ENCODE measurements at places on chromosomes 4 and X. TPM values are rescaled to one million over a fixed set of nuclear protein-coding genes. Genes with fewer than 3 reads are reported as not detected.
A peak's percentile ranks its signal among the peaks of the same experiment; 100 is the strongest.

DNA sequence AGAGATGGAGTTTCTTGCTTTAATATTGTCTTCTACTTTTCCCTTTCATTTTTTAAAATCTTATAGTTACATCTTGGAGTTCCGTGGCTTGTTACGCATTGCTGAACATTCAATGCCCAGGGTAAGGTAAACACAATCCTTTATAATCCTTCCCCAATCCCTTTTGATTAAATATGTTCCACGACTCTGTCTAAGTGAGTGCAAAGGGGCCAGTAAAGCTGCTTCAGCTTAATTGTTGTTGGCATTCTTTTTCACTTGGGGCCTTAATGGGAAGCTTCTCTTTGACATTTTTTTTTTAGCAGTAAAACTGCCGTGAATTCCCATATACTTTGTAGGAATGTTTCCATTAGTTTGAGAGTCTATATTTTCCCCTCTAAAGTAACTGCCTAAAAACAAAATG, 1028.1 kb downstream of the C4orf33 start:
- no peak for DNase-seq

GRCh38 chr4:123671636-123672404, 275.2 kb downstream of the SPRY1 start:
- DNase-seq, result no peak

DNA sequence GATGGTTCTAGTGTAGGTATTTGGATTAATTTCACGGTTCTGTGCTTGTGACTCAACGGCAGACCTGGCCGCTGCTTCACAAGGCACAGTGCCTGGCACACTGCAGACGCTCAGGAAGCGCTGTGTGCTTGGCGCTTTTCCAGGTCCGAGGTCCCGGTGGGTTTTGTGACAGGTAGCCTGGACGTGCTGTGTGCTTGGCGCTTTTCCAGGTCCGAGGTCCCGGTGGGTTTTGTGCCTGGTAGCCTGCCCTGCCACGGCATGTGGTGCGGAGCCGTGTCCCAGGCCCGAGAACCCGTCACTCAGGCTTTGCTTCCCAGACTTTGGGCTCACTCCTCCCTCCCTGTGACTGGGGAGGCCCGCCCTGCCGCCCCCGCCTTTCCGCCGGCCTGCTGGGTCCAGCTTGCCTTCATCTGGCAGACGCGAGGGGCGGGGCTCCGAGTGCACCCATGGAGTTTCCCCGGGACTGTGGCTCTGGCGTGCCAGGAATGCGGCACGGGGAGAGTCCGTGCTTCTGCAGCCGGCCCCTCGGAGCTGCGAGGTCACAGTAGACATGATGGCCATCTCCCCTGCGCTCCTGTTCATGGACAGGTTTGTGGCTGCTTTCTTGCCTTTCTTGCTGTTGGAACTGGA, 44.2 kb downstream of the TBC1D14 start:
- peak; percentile 51 for DNase-seq

PRDM5 gene
- polyA plus RNA-seq, result 12.3 TPM

- DNase-seq, result peak; percentile 8
Measured at GRCh38 chr4:141548791-141549190, 87.6 kb upstream of the IL15 start.

ABCB7 gene
- 18.7 TPM for polyA plus RNA-seq

GRCh38 chrX:123108513-123109427, 75.3 kb upstream of the GRIA3 start:
- no peak for DNase-seq

- DNase-seq, result no peak
Measured at GRCh38 chrX:426881-427280, 40.2 kb upstream of the PPP2R3B start.

DNA sequence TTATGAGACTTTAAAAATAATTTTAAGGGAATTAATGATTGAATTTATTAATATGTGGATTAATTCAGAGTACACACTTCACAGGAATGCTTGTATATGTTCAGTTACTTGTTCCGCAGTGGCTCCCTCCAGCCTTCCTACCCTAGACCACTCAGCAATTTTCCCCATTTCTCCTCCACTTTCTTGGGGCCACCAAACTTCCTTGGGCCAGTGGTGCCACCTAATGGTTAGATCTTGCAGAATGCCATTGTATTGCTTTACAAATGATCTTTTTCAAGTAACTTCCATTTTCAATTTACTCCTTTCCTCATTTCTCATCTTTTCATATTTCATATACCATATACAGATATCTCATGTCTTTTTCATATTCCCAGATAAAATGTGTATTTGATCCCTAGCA, 3.6 kb upstream of the RNF175 start:
- DNase-seq, result no peak

DNA sequence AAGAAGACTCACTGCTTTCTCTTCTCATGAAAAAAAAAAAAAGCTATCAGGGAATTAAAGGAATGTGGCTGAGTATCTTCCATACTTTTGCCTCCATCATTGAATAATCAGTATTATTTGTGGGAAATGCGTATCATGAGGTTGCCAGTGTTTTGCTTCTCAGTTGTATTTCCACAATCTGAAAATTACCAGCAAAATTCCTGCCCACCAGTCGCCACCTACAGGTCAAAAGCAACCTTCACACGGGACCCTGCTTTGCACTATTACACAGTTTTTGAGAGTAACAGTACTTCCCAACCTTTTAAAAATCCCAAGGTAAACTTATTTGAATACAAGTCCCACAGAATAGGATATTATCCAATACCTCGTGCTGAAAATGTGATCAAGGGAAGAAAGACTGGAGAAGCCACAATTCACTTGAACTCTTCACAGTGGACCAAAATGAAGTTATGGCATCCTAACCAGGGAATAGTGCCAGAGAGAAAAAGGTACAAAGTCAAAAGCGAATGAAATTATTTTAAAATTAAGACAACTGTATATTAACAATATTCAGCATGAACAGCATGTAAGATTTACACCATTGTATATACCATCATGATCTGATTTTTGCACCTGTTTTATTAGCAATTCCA, 30.4 kb downstream of the PGRMC1 start:
- no peak for DNase-seq

- DNase-seq, result no peak
Measured at GRCh38 chr4:2924286-2924685, 38.9 kb downstream of the NOP14 start.

DNA sequence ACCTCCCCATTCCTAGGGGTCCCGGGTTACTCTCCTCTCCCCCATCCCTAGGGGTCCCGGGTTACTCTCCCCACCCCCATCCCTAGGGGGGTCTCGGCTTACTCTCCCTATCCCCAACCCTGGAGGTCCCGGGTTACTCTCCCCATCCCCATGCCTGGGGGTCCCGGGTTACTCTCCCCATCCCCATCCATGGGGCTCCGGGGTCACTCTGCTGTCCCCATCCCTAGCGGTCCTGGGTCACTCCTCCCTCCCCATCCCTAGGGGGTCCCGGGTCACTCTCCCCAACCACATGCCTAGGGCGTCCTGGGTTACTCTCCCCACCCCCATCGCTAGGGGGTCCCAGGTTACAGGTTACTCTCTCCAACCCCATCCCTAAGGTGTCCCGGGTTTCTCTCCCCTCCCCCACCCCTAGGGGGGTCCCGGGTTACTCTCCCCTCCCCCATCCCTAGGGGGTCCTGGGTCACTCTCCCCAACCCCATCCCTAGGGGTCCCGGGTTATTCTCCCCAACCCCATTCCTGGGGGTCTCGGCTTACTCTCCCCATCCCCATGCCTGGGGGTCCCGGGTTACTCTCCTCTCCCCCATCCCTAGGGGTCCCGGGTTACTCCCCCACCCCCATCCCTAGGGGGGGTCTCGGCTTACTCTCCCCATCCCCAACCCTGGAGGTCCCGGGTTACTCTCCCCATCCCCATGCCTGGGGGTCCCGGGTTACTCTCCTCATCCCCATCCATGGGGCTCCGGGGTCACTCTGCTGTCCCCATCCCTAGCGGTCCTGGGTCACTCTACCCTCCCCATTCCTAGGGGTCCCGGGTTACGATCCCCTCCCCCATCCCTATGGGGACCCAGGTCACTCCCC, 821 bp downstream of the ASMTL start:
- DNase-seq, result no peak

TRPC3 gene
- 2.1 TPM for polyA plus RNA-seq

DNA sequence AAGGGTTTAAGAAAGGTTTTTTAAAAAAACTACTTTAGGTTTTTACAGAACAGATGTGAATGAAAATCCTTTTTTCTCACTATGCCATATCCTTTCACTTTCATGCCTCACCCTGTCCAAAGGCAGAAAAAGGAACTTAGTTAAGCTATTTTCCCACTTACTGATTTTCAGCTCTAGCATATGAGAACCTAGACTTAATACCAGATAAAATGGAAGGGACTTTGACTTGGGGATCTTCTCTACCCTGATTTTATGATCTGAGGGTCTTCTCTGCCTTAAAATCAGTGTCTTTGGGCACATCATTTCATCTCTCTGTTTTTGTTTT, 42.4 kb downstream of the FNIP2 start:
- DNase-seq, result no peak

OTC gene
- polyA plus RNA-seq, result not detected

TAF7L gene
- 1.5 TPM for polyA plus RNA-seq

- no peak for DNase-seq
Measured at GRCh38 chr4:38106311-38106710, 146.1 kb downstream of the PTTG2 start.

BST1 gene
- polyA plus RNA-seq, result 27.6 TPM

WAS gene
- polyA plus RNA-seq, result 0.14 TPM

- DNase-seq, result no peak
Measured at GRCh38 chrX:68658530-68658929, 11.1 kb downstream of the STARD8 start.

FMR1NB gene
- not detected for polyA plus RNA-seq

DNA sequence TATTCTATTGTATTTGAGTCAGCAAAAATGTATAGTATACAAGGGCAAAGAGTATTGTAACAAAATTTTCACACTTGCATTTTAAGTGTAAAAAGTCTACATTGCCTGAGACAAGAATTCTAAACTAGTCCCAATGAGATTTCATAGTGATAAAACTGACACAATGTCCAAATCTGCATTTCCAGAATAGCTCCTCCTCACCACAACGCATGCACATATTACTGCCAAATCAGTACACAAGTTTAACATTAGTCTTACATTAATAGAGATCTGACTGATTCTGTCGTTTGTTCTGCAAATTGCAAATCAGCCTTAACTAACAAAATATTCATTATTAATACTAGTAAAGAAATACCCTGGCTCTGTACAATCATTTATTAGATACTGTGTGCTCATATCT, 222.2 kb upstream of the NEIL3 start:
- DNase-seq, result no peak

PRRG3 gene
- polyA plus RNA-seq, result not detected

GRCh38 chr4:111945014-111945413, 200.2 kb upstream of the FAM241A start:
- no peak for DNase-seq

DMD gene
- polyA plus RNA-seq, result 7.6 TPM

DNA sequence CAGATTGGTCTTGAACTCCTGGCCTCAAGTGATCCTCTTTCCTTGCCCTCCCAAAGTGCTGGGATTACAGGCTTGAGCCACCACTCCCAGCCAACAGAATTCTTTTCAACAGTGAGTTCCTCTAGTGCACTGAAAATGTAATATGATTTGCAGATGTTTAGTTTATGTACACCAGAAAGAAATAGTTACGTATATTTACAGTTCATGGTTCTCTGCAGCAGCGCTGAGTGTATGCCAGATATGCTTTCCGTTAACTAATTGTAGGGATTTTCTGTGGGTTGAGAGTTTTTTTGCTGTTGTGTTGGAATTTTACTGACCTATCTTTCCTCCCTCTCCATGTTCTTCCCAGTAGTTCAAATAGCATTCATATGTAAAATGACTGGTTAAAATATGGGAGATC, 44.0 kb downstream of the GAB1 start:
- DNase-seq, result no peak

DNA sequence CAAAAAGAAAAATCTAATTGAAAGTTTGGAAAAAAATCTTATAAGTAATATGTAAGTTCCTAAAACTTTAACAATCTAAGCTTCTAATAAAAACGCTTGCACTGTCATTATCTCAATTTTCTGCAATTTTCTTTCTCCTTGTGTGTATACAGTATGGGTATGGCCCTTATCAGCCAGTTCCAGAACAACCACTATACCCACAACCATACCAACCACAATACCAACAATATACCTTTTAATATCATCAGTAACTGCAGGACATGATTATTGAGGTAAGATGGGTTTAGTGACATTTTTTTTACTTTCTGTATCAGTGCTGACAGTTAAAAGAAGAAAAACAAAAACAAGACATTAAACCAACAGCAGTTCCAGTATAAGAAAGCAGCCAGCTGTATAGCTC, 4.9 kb downstream of the STATH start:
- no peak for DNase-seq

LRIT3 gene
- polyA plus RNA-seq, result not detected

PABPC5 gene
- polyA plus RNA-seq, result 0.93 TPM

PYURF gene
- 65.7 TPM for polyA plus RNA-seq
